ENCODE measurements at places on chromosomes 3 and 15.

GRCh38 chr3:18672561-18672960 is 247.4 kb upstream of the SATB1 start:
- DNase-seq, result no peak

DNA sequence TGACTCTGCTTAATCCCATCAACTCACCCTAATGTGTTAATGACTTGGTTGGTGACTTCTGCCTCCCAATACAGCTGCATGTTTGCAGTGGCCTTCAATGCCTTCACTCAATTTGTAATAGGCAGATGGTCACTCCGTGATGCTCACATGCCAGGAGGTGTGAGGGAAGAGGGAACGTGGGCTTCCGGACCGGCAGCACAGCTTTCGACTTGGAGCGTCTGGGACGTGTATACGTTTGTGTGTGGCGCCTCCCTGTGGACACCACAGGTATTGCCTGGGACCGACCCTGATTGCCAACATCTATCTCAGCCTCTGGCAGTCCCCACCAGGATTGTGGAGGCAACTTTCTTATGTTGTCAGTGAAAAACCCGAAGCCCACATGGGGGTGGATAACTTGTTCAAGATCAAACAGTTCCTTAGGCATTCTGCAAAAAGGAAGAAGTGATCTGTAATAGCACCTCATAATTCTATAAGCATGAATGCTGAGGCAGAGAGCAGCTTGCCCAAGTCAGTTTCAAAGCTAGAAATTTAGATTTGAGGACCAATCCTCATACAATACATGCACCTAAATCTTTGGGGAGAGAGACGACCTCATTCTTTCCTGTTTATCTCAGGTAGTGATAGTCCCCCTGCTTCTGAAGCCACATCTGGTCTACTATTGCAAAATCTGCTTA is 16.9 kb downstream of the MRPL46 start:
- no peak for DNase-seq

DNA sequence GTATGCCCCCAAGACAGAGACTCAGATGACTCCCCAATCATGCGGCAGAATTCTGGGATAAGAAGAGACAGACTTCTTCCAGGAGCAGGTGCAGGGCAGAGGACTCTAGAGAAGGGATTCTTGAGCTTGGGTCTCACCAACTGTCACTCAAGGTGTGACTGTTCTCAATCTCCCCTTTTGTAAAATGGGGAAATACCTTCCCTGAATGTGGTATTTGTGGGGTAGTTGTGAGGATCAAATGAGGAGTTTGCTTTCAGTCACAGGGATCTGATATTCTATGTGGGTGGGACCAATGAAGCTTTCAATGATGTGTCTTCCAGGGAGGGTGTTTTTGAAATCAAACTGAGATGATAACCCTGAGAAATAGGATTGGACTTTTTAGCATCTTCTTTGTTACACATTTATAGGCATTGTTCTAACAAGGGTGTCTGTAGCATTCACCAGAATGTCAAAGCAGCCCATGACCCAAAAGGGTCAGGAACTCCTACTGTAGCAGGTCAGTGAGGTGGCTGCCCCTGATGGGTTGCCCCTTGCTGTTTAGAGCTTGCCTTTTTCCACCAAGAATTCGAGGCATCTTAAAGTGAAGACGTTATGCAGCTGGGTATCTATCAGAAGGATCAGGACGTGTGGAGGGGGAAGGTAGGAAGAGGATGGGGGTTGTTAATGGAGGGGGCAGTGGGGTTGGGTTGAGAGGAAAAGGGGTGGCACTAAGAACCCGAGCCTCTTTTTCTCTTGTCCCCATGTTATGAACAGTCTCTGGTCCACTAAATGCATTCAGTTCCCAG is 28.8 kb downstream of the UMPS start:
- DNase-seq, result no peak

- no peak for DNase-seq
Measured at GRCh38 chr3:43213631-43214030, 72.7 kb upstream of the SNRK start.

- DNase-seq, result peak; percentile 69
Measured at GRCh38 chr3:121431726-121432517, 113.9 kb downstream of the POLQ start.

DNA sequence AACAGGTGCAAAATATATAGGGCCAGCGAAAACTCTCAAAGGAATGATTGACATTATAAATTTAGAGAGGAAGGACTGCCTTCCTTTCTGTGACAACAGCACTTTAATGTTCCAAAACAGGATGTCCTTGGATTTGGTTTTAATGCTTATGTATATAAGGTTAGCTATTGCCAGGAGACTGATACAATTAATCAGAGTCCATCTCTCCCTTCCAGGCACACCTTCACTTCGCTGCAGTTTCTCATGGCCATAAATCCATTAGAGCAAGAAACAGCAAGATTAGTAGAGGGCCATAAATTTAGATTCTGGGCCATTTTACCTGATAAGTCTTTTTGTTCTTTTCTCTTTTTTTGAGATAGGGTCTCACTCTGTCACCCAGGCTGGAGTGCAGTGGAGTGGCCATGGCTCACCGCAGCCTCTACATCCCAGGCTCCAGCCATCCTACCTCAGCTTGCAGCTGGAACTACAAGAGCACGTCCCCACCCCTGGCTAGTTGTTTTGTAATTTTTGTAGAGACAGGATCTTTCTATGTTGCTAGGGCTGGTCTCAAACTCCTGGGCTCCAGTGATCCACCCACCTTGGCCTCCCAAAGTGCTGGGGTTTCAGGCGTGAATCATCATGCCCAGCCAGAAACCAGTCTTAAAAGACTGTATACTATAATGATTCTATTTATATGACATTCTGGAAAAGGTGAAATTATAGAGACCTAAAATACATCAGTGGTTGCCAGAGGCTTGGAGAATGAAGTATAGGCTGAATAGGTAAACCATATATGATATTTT is 15.7 kb upstream of the TFRC start:
- no peak for DNase-seq
